Activated T-cell treated with anti-CD3 and anti-CD28 coated beads, Interleukin-2, amount 50 U/mL, for 72 hours (primary cell): ENCODE measurements at places on chromosomes 2 and 18. TPM values are rescaled to one million over a fixed set of nuclear protein-coding genes. Genes with fewer than 3 reads are reported as not detected.

GRCh38 chr2:142075826-142076225 is 55.0 kb downstream of the LRP1B start:
- no peak overlapping the region for H3K27ac ChIP-seq
- no peak overlapping the region for H3K4me3 ChIP-seq
- no peaks in the 10 kb centered on the region for H3K4me1 ChIP-seq
- no peaks in the 10 kb centered on the region for H3K27me3 ChIP-seq
- no peak for DNase-seq

DNA sequence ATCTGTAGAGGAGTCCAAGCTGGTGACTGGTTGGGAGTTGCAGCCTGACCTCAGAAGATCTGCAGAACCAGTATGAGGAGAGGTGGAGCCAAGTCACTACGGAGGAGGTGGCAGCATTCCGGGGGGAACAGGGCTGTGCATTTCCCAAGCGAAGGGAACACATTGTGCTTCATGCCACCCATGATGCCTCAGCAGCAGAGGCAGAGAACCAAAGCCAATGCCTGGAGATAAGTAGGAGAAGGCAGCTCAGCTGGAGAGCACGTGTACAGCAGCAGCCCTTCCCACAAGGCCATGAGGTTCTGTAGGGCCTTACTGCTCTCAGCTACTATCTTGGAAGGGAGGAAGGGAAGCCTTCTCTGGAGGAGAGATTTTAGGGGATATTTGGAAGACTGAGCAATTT is 67.2 kb upstream of the LRPPRC start:
- H3K4me3 ChIP-seq, result no peak overlapping the region
- H3K27ac ChIP-seq, result no peak overlapping the region
- H3K36me3 ChIP-seq, result peaks cover 2% of the 10 kb centered on the region
- peaks cover 7% of the 10 kb centered on the region for H3K27me3 ChIP-seq
- H3K4me1 ChIP-seq, result no peaks in the 10 kb centered on the region

DNA sequence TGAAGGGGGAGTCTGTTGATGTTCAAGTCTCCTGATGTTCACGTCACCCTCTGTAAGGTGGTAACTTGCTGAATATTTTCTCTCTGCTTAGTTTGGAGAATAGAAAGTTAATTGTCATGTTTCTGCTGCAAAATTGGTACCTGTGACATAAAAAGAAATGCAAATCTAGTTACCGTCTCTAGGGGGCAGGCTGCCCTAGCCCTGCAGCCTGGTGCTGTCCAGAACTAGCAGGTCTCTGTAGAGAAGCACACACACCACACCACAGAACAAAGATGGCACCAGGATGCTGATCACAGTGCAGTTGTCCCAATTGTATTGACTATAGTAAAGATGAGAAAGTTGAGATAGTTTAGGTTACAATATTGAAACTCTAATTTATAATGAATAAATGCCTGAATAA is 47.0 kb downstream of the SLC9A4 start:
- peaks cover 8% of the 10 kb centered on the region for H3K27me3 ChIP-seq
- no peaks in the 10 kb centered on the region for H3K4me1 ChIP-seq
- no peaks in the 10 kb centered on the region for H3K36me3 ChIP-seq
- H3K4me3 ChIP-seq, result no peak overlapping the region

- H3K27me3 ChIP-seq, result peaks cover 79% of the 10 kb centered on the region
- no peaks in the 10 kb centered on the region for H3K36me3 ChIP-seq
- H3K4me3 ChIP-seq, result no peak overlapping the region
- H3K4me1 ChIP-seq, result peaks cover 6% of the 10 kb centered on the region
Observed at GRCh38 chr2:218988650-218989049, 3.7 kb upstream of the FEV start.

Gene IL1B
- total RNA-seq, result 0.14 TPM

Gene IL18R1
- total RNA-seq, result 68.0 TPM

Gene PTRHD1
- total RNA-seq, result 25.5 TPM

Gene CD8B
- 71.2 TPM for total RNA-seq
